Skeletal muscle cell (primary cell): ENCODE measurements at places on chromosomes 7 and 10.
A peak's percentile ranks its signal among the peaks of the same experiment; 100 is the strongest.

DNA sequence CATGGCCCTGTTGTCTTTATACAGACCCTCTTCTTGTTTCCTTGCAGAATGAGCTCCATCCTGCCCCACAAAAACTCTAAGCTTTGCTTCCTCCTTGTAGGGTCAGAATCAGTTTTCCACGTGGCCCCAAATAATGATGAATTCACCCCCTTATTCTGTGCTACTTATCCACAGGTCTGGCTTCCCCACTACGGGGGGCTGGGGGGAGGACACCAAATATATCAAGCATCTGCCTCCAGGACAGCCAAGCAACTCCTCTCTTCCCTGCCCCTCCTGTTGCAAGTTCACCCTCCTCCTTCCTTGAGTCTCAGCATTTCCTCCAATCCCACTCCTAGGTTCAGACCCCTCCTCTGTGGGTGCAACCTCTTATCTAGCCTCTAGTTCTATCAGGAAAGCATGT, 743.3 kb downstream of the GRID1 start:
- DNase-seq: no peak

GRCh38 chr10:43340619-43341018, 30.8 kb upstream of the FXYD4 start:
- DNase-seq: no peak

GRCh38 chr10:126650161-126650560, 20.3 kb downstream of the C10orf90 start:
- no peak for DNase-seq

GRCh38 chr10:114856544-114857287, 35.1 kb downstream of the FHIP2A start:
- no peak for DNase-seq

- peak; percentile 65 for DNase-seq
Measured at GRCh38 chr10:125407000-125407502, 246.7 kb upstream of the CTBP2 start.

DNA sequence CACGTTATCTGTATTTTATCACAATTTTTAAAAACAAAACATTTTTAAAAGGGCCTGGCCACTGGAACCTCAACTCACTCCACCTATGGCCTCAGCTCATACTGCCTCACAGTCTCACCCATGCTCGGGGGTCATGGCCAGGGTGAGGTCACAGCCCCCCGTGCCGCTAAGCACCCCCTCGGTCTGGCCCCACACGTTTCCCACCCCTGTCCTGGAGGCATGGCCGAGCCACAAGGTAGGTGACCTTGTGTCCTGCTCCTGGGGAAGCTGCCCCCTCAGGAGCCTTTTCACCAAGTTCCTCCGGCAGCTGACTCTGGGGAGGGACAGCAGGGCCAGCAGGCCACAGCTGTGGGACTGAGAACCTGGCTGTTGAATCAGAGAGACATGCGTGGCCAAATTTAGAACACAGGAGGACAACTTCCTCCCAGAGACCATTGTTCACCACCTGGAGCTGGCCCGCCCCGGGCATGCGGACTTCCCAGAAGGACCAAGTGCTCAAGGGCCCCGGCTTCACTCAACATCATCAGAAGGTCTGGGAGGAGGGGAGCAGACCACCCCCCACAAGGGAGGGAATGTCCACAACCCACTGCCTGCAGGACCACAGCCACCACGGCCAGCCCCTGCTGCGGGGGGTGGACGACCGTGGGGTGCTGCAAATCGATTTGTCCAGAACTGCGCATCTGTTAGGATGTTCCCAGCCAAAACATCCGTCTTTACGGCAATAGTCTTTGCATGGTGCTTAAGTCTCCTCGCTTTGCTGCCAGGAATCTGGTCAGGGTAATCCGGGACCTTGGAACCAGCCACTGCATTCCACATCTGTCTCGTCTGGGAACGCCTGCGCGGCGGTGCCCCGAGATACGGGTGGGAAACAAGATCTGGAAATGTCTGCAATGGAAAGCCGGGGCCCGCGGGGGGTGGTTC, 48.6 kb upstream of the PDGFA start:
- no peak for DNase-seq

- DNase-seq: no peak
Measured at GRCh38 chr7:22176791-22177412, 180.1 kb downstream of the RAPGEF5 start.

- DNase-seq: no peak
Measured at GRCh38 chr7:32298408-32299132, 191.6 kb downstream of the LSM5 start.

DNA sequence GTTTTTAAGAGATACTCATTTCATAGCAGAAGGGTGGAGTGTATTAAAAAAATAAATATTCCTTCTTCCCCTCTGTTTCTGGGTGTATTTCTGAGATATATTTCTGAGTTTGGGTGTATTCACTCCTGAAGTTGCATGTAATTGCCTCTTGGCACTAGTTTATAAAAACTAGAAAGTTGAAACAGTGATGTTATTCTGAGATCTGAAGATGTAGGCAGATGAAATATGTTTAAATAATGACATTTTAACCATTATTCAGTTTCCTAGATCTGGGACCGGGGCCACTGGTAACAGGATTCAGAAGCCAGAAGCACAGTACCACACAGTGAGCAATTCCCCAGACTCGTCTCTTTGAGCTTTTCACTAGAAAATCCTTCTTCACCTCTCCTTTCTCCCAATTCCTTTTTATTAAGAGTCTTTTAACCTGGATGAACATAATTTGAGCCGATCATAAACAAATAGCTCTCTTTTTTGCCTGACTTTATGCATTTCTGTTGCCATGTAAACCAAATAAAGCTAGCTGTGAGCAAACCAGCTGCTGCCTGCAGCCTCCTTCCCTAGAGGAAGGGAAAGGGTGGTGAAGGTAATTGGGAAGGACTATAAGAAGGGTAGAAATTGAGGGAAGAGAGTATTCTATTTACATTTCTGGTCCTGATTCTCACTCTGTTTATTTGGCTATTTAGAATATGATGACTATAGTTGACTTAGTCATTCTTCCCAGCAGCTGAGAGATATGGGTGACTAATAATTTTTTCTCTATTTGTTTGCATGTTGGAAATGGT, 101.8 kb upstream of the STRIP2 start:
- no peak for DNase-seq
